ENCODE measurements at places on chromosomes 12 and 14.
A peak's percentile ranks its signal among the peaks of the same experiment; 100 is the strongest.

DNA sequence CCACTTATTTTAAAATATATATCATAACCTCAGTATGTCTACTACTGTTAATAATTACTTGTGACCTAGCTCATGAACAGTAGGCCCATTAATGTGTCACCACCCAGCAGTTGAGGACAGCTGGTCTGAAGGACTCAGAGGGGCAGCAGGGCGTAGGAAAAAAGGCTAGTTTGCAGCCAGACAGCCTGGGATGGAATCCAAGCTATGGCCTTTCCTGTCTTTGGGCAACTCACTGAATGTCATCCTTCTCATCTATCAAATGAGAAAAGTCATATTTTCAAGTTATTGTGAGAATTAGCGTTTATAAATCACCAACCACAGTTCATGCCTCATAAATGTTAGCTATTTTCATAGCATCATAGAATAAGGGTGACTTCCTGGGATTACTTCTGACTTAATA lies 12.3 kb downstream of the DENND5B start:
- no peak for DNase-seq

GRCh38 chr14:68695856-68696255 lies 97.0 kb downstream of the ZFP36L1 start:
- DNase-seq: no peak

- DNase-seq: no peak
These were observed 11.6 kb downstream of the HCAR2 start for GRCh38 chr12:122691566-122691965.

DNA sequence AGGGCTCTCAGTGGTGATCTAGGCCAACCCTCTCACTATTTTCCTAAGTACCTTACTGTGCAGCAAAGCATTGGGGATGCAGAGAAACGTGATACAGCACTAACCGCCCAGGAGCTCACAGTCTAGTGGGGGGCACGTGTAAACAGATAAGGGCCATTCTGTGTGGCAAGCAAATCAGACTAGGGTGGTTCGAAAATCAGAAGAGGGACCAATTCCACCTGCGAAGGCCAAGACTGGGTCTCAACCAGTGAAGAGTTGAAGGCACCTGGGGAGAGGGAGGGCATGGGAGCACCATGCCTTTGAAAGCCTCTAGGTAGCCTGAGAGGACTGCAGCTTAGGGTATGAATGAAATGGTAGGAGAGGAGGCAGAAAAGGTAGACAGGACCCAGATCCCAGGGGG lies 2.2 kb downstream of the PITPNM2 start:
- DNase-seq: no peak

DNA sequence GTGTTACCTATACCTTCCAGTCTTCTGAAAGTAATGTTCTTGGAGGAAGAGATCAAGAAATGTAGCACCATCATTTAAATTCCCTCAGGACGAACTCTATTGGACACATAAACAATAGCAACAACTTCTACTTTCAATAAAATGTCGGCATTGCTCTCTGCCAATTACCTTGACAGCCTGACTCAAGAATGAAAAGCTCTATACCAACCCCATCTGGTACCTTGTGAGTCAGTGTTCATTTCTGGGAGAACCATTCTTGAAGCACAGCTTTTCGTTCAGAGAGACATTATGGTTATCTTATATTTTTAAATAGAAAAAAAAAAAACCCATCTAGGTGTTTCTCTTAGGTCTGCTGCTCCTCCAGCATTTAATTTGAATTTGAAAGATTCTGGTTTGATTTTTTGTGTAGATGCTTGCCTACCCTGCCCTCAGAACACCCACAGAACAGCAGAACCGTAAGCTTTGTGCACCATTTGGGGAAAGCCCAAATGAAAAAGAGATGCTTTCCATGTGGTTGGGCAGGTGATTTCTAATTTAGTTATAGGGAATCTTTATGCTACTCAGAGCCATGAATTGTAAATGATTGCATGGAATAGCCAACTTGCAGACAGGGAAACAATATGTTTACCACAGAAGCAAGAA lies 156.0 kb downstream of the SAMD4A start:
- DNase-seq: no peak

- no peak for DNase-seq
These were observed 76.4 kb upstream of the BCAT1 start for GRCh38 chr12:25025260-25025659.

DNA sequence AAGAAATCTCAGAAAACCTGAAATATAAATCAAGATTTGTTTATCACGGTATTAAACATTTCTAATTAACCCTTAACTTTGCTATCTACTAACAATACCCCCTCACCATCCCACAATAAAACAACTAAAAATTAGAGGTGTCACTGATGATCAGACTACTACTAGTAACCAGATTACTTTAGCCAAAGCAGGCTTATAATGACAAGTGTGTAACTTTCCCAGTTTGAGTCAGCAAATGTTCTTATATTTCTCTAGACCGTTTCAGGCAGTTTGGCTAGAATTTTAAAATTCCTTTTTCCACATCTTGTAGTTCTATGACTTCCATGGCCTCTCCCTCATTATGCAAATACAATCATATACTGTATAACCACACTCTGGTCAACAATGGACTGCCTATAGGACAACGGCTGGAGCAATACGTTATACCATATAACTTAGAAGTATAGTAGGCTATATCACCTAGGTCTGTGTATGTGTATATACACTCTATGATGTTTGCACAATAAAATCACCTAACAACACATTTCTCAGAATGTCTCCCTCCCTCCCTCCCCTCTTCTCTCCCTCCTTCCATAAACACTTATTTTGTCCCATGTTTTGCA lies 102.1 kb downstream of the DENND5B start:
- DNase-seq: no peak

- no peak for DNase-seq
These were observed 13.9 kb downstream of the ACVRL1 start for GRCh38 chr12:51921017-51921725.

DNA sequence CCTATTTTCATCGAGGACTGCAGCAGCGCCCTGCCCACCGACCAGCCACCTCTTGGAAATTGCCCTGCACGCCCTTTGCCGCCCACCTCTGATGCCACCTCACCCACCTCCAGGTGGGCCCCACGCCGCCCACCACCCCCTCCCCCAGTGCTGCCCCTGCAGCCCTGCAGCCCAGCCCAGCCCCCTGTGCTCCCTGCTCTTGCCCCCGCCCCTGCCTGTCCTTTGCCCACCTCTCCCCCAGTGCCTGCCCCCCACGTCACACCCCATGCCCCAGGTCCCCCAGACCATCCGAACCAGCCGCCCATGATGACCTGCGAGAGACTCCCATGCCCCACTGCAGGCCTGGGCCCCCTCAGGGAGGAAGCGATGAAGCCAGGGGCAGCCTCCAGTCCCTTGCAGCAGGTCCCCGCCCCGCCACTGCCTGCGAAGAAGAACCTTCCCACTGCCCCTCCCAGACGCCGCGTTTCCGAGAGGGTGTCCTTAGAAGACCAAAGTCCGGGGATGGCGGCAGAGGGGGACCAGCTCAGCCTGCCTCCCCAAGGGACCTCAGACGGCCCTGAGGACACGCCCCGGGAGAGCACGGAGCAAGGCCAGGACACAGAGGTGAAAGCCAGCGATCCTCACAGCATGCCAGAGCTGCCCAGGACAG lies 96.5 kb downstream of the LGMN start:
- peak; percentile 45 for DNase-seq

GRCh38 chr12:34601689-34602088 lies 579.4 kb downstream of the ALG10 start:
- no peak for DNase-seq

DNA sequence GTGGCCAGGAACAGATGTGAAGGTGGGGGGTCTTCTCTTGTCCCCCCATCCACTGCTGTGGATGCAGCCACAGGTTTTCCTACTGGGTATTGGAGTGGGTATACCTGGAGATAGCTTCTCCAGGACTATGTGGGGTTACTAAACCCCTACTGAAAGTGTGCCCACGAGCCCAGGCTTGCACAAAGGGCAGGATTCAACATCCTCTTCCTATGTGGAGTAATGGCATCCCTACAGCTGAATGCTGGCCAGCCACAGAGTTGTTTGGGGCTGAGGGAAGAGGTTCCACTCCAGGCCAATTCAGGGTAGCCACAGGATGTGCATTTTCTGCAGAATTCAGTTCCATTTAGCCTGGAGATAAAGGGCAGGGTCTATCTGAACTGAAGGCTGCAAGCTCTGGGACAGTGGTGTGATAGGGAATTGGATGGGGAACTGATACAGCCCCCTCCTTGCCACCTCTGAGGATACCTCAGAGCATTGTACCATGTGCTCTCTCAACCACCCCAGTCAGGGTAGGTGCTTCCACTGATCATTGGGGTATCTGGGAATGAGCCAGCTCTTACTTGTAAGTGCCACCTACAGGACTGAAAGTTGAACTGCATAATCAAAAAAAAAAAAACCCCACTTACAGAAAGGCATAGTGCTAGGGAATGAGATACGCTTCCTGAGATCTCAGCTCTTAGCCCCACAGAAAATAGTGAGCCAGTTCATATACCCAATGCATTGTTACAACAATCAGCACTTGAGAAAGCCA lies 187.1 kb downstream of the KITLG start:
- peak; percentile 52 for DNase-seq

Data from Kasumi-1 (cell line).